NCI-H774 (cell line): ENCODE measurements at places on chromosomes 6 and 20.

DNA sequence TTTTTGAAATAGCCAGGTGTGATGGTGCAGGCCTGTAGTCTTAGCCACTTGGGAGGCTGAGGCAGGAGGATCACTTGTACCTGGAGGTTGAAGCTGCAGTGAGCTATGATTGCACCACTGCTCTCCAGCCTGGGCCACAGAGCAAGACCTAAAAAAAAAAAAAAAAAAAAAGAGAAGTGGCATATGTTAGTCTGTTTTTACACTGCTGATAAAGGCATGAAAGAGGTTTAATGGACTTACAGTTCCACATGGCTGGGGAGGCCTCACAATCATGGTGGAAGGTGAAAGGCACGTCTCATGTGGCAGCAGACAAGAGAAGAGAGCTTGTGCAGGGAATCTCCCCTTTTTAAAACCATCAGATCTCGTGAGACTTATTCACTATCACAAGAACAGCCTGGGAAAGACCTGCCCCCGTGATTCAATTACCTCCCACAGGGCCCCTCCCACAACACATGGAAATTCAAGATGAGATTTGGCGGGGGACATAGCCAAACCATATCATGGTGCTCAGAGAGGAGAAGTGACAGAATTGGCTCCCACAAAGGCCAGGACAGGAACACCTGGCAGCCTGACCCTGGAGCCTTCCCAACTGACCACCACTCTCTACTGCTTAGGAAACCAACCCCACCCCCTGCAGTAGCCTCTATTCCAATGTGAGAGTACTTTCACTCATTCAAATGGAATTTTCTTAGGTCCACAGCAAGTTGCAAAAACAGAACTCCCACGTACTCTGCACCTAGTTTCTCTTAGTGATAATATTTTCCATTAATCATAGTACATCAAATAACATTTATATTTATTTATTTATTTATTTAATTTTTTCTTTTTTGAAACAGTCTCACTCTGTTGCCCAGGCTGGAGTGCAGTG, 29.8 kb downstream of the ARHGAP40 start:
- DNase-seq, result no peak

- DNase-seq, result no peak
Observed at GRCh38 chr20:46040902-46041535, 12.0 kb downstream of the SLC12A5 start.

DNA sequence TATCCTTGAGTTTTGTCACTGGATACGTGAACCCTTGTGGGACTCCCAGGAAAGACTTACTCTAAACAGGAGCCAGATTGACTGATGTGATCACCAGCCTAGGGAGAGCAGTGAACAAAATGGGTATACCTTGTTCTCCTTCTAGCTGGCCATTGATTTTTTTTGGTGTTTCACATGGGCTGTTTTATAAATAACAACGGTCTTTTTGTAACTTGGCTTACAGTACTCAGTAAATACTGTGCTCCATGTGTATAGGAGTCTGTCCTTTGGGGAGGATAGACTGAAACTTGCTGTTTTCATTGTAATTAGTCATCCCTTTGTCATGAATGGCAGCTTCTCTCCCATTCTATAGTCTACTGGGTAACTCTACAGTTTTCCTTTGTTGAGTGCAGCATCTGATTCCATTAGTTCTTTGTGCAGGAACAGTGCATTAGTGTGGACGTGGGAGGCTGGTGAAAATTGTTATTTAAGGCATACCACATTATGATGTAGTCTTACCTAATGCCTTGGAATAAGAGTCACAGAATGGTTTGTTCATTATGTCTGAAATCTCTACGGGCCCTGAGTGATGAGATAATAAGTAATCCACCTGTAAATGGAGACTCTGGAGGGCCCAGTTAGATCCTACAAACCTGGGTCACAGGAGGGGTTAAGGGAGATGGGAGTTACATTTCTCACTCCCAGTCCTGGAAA, 89.5 kb downstream of the TIAM2 start:
- DNase-seq, result no peak

DNA sequence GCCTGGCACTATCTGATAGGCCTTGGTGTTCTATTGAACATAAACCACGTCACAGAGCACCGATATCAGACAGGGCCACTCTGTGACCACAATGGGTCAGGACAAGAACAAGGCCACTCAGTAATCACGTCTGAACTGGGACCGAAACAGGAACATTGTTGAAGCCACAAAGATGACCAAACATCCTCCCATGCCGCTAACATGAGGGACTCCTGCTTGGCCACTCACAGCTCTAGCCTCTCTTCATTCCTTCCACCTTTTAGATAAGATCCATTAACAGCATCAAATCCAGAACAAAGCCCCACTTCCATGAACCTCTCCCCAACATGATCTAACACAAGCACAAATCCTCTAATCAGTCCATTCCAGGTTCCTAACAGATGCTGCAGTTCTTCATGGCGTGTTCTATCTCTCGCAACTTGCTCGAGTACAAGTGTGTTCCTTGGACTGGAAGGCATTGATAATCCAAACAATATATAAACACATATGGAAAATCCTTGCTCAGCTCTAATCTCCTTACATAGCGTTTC, 7.4 kb downstream of the SIRT5 start:
- no peak for DNase-seq

DNA sequence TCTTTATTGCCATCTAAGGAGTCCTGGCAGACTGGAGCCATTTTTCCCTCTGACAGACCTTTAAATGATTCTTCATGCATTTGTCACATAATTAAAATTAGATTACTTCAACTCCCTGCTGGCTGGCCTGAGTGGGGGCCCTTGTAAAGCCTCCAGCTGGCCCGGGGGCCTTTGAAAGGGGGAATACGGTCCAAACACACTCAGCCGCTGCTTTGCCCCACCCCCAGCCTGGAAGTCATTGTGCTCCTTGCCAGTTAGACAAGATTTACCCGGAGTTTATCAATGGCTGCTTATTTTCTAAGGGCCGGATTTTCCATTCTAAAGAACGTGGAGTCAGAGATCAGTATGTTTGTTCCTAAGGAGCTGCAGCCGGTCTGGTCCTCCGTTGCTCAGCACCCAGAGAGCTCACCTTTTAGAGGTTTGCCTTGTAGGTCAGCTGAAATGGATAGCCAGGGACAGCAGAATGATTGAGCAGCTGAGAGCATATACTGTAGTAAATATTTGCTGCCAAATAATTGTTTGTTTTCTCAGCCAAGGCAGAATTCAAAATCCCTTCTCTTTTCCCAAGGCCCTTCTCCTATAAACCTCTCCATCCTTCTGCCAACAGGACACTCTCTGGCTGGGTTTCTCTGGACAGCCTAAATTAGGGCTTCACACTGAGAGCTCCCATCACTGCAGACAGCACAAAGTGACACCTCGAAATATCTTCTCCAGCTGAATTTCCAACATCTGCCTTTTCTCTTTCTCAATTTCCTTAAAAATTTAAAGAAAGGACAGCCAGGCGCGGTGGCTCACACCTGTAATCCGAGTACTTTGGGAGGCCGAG, 68.4 kb upstream of the RBM24 start:
- peak; percentile 31 for DNase-seq

DNA sequence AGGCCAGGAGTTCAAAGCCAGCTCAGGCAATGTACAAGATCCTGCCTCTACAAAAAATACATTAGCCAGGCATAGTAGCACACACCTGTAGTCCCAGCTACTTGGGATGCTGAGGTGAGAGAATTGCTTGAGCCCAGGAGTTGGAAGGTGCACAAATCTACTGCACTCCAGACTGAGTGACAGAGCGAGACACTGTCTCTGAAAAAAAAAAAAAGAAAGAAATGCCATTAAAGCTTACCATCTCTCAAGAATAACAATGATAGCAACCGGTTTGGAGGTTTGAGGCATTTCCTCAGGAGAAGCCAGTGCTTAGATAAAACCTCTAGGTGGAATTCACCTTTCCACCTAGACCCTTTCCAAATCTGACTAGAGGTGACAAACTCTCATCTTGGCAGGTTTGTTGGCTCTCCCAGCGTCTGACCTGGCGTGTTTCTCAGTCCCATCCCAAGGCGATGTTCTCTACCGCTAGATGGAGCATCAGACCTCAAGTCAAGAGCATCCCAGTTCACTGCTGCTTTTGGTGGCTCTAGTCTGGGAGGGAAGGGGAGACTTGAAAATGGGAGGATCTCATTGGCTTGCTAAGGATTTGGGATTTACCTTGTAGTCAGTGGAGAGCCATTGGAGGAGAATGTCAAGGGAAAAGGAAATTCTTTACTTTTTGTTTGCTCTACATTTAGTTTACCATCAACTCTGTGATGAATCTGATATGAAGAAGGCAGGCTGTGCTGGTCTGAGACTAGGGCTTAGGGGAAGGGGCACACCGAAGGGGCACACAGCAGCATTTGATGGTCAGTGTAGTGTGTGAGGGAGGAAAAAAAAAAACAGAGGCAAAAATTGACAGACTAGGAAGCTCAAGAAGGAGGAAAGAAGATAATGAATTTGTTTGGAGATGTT, 67.9 kb downstream of the NCOA7 start:
- DNase-seq, result no peak

DNA sequence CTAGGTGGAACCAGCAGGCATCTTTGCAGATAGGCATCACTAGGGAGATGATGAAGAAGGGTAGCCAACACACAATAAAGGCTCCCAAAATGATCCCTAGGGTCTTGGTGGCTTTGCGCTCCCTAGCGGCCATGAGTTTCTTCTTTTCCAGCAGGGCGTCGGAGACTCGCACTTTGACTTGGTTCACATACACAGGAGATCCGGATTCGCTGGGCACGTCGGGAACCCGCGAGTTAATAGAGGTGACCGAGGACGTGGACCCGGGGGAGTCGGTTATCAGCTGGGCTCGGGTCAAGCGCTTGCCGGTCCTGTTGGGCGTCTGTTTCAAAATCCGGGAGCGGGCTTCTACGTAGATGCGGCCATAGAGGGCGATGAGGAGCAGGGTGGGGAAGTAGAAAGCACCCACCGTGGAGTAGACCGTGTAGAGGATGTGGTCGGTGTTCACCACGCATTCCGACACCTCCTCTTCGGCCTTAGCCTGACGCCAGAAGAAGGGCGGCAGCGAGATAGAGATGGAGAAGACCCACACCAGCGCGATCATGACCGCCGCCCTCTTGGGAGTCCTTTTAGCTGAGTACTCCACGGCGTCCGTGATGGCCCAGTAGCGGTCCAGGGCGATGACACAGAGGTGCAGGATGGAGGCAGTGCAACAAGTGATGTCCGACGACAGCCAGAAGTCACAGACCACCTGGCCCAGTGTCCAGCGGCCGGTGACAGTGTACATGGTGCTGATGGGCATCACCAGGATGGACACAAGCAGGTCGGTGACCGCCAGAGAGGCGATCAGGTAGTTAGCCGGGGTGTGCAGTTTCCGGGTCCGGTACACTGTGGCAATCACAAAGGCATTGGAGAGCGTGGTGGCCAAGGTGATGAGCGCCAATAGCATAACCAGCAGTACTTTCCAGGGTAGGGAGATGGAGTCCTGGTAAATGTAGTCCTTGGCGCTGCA, 658 bp downstream of the HTR1B start:
- DNase-seq, result no peak
